ENCODE measurements at places on chromosomes 1 and 21. TPM values are rescaled to one million over a fixed set of nuclear protein-coding genes. Genes with fewer than 3 reads are reported as not detected.

The UBE2U gene
- total RNA-seq, result not detected

The KLHDC9 gene
- 2.3 TPM for total RNA-seq

The GJB3 gene
- total RNA-seq, result 0.16 TPM

The MAGI3 gene
- total RNA-seq, result 11.2 TPM

The FMO5 gene
- 1.9 TPM for total RNA-seq

The BACE2 gene
- total RNA-seq, result 24.3 TPM

The LCE1B gene
- not detected for total RNA-seq

The TRIM67 gene
- not detected for total RNA-seq

The TTF2 gene
- total RNA-seq, result 5.2 TPM

The ZNF683 gene
- total RNA-seq, result not detected

Measured in bronchial smooth muscle cell (primary cell).